ENCODE measurements at places on chromosomes 3 and 15.

DNA sequence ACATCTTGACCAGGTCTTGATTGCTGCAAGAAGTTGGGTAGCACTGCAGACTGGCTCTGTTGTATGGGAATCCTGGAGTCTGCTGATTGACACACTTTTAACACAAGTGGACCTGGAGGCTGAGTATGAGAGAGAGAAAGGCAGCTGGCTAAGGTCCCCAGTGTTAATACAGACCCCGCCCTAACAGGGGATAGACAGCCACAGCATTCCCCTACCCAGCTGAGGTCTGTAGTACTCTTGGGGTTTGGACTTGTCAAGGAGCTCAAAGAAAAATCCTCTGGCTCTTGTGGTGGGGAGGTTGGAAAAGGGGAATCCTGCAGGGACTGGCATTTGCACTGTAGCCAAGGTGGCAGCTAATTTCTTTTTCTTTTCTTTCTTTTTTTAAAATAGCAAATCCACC is 192.7 kb downstream of the ZNF621 start:
- no peak for DNase-seq

GRCh38 chr3:145939431-145939830 is 221.6 kb downstream of the PLOD2 start:
- no peak for DNase-seq

DNA sequence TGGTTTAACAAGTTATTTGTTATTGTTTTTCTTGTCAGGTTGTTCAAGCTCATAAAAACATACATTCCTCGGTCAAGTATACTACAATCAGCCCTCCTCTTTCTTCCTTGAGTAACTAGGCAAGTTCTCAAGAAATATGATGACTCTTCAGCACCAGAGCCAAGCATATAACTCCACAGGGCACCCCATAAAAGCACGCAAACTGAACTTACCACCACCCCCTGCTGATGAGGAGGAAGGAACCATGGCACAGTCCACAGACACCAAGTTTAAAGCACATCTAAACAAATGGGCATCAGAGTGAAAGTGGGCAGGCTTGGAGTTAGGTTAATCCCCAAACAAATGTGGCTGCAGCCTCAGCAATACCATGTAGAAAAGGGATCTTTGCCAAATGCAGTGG is 5.3 kb downstream of the IP6K2 start:
- no peak for DNase-seq

DNA sequence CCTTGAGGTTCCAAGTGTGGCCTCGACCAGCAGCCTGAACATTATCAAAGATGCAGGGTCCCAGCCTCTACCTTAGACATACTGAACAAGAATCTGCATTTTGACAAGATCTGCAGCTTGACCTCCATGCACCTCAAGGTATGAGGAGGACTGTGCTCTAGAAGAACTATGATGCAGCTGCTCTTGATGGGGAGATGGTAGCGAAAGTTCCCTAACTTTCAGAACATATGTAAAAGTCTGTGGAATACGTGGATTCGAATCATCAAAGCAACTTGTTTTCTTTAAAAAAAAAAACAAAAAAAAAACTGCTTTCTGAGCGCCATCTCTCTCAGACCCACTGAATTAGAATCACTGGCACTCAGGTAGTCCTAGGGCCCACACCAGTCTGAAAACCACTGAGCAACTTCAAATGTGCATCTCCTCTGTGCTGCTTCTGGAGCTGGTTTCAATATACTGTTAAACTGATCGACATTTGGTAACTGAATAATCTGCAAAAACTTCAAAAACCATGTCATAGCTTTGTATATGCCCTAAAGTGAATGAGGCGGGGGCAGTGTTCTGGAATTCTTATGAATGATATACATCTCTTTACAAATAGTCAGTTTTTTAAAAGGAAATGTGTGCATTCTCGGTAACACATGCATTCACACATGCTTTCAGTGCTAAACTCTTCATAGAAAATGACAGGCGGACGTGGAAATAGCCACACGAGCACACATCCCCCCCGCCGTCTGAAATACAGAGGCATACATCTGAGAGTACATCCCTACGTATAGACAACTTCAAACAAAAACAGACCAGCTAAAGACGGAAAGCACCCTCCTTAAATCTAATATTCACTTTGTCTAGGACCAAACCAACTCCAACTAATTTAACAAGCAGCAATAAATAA is 128.8 kb downstream of the FOXP1 start:
- no peak for DNase-seq

GRCh38 chr15:98413933-98414546 is 234.3 kb upstream of the IGF1R start:
- DNase-seq: no peak

- DNase-seq: no peak
Observed at GRCh38 chr15:84391191-84391590, 155.6 kb downstream of the GOLGA6L4 start.

- DNase-seq: no peak
Observed at GRCh38 chr15:101123222-101123910, 128.5 kb downstream of the CHSY1 start.

GRCh38 chr3:71341721-71342120 is 241.8 kb downstream of the FOXP1 start:
- no peak for DNase-seq

- no peak for DNase-seq
Observed at GRCh38 chr15:76342382-76343201, 6.0 kb downstream of the ISL2 start.

DNA sequence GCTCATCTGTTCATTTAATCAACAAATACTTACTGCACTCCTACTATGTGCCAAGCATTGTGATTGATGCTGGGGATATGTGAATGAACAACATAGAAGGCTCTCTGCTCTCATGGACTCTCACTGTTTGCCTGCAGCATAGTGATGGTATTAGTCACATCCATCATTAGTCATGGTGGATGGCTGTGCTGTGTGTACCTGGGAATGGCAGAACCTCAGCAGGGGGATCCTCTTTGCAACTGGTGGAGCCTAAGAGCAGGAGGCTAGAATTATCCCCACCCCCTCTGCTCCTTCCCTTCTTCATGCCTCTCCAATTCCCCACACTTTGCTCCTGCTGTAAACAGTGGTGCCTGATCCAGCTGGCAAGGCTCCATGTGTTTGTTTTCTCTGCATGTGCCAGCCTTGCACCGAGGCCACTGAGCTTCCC is 20.5 kb downstream of the BOC start:
- no peak for DNase-seq

DNA sequence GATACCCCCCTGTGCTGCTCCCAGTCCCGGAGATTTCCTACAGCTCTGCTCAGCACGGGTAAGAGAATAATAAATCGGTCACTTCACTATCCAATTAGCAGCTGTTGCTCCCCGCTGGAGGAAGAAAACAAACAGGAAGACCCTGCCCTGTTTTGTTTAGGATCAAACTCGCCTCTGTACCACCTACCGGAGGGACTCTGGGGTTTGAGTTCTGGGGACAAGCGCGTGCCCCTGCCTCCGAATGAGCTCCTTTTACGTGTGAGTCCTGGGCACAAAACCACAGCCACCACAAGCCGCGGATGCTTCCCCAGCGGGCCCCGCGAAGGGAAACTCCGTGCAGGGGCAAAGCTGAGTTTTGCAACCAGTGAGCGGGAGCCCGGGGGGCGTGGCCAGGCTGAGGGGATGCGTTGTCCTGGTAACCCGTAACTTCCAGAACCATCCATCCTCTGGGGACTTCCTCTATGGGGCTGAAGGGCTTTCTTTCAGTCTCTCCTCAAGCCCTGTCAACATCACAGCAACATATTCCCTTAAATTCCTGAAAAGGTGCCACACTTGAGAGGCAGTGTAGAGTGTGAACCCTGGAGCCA is 315.7 kb upstream of the PROK2 start:
- peak; percentile 95 for DNase-seq

- no peak for DNase-seq
Observed at GRCh38 chr3:25433868-25434267, 5.8 kb downstream of the RARB start.

GRCh38 chr3:12246497-12247163 is 42.2 kb upstream of the PPARG start:
- no peak for DNase-seq

DNA sequence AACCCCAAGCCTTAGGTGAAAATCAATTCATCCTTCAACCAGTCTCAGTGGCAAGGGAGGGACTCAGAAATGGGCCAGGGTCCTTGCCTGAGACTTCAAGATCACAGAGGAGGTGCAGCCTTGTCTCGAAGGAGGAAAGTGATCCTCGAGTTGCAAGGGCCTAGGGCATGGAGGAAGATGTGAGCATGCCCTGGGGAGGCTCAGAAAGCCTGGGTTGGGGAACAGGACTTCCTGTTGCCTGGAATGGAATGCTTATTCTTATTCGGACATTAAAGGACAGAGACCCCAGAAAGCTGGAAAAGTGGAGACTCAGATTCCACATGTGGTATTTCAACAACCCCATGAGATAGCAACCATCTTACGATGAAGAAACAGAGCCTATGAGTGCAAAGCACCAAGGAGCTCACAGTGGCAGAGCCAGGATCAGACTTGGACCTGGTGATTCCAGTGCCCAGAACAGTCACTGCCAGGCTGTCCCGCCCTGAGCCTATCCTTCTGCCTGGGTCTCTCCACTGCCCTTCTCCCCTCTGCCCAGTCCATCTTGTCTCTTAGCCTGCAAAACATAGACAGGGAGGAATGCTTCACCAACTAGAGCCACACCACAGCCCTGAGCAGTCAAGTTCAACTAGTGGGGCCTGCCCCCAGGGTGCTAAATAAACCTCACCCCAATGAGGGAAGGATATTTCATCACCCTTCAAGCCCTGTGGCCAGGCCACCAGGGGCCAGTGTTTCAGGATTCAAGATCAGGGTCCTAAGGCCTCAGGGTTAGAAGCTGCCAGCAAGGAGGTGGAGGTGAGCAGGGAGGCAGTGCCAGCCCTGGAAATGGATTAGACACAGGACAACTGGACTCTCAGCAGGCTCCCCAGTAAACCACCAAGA is 21.9 kb downstream of the DAPK2 start:
- DNase-seq: no peak

GRCh38 chr15:75090388-75090734 is 67.0 kb downstream of the PPCDC start:
- DNase-seq: peak; percentile 53

- DNase-seq: no peak
Observed at GRCh38 chr3:64082961-64083541, 59.8 kb upstream of the PSMD6 start.

GRCh38 chr15:55357774-55358173 is 38.8 kb downstream of the PIGB start:
- DNase-seq: no peak

- no peak for DNase-seq
Observed at GRCh38 chr3:195068084-195069080, 202.6 kb downstream of the XXYLT1 start.

DNA sequence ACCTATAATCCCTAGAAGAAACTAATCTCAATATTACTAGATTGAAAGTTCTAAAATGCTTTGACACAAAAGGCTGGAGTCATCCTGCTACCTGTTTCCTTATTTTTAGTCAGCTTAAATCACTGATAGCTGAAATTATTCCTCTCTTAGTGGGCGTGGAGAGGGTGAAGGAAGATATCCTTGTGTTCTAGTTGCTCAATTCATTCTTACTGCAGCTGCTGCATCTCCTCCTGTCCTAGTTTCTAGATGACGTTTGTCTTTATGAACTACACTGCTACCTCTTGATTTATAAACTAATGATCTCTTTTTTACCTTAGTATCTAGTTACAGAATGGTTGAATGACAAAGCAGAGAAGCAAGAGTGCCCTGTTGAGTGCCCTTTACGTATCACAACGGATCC is 50.7 kb downstream of the SETD5 start:
- DNase-seq: no peak

- DNase-seq: no peak
Observed at GRCh38 chr15:65067645-65068402, at the start of gene RASL12. RASL12 (minus strand) TSS chr15:65067991; CDS start chr15:65067835, 156 bp downstream.

GRCh38 chr3:12159227-12159601 is 502 bp upstream of the TIMP4 start:
- DNase-seq: no peak

DNA sequence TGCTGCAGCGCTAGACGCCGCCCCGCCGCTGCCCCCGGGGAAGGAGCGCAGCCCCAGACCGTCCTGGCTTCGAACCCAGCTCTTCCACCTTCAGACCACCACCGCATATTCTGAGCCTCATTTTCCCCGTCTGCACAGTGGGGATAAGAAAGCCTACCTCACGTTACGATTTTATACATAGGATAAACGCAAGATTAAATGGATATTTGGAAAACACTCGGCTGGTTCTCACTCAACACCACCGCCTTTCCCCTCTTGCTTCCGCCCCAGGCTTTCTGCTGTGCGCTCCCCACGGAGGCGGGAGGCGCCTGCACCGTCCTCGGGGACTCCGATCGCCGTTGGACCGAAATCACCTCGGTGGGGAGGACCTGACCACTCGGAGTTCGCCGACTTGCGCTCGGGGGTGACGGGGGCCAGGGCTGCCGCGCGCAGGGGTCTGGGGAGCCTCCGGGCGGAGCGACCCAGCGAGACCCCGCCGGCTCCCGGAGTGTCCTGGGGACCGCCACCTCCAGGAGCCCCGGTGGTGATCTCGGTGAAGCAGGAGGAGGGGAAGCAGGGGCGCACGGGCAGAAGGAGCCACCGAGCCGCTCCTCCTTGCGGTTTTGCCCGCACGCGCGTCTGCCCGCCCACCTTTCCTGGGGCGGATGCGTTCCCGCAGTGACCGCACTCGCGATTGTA is 4.0 kb downstream of the FBXL22 start:
- peak; percentile 74 for DNase-seq

DNA sequence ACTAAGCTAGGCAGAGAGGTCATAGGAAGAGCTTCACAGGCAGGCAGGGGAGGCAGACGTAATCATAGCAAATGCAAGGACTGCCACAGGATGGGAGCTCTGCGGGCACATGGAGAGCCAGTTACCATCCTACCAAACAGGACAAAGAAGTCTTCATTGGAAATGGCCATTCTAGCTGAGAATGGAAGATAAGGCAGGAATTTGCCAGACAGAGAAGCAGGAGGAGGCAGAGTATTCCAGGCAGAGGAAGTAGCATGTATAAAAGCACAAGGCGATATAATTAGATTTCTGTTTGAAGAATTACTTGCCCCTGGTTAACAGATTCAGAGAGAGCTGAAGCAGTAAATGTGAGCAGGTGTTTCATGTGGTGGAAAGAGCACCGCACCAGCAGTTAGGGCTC is 3.5 kb upstream of the SEMA5B start:
- DNase-seq: no peak

DNA sequence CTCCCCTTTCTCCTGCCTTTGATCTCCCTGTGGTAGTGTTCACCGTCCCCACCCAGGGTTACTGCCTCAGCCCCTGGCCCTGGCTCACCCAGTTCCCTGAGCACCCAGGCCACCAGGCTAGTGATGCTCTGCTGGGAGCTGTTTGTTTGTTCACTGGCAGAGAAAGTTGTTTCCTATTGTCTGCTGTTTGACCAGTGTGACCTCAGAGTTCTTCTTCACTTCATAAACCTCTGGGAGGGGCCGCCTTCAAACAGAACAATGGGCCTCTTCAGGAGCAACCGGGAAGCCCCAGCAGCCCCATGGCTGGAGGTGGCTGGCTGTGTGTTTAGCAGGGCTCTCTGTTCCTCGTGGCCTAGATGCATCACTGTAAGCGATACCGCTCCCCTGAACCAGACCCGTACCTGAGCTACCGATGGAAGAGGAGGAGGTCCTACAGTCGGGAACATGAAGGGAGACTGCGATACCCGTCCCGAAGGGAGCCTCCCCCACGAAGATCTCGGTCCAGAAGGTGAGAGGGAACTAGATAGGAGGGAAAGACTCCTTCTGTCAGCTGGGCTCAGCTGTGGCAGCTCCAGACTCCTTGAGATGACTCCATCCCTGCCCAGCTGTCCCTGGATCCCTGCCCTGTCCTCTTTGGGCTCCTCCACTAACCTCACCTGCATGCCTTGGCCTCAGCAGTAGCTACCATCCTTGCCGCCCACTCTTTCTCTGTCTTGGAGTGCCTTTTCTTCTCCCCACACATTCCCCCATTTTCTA is 3.4 kb downstream of the CLK3 start:
- no peak for DNase-seq

- DNase-seq: no peak
Observed at GRCh38 chr15:49082960-49083359, 36.7 kb upstream of the SECISBP2L start.

Data from KBM-7 (cell line).